ENCODE measurements at places on chromosomes 4 and X. TPM values are rescaled to one million over a fixed set of nuclear protein-coding genes. Genes with fewer than 3 reads are reported as not detected.

The ERAS gene
- not detected for total RNA-seq

The HSFX1 gene
- total RNA-seq: 0.36 TPM

The DAPP1 gene
- not detected for total RNA-seq

The MAGEA6 gene
- not detected for total RNA-seq

The CXorf49 gene
- not detected for total RNA-seq

The BEND2 gene
- total RNA-seq: not detected

The VSIG4 gene
- not detected for total RNA-seq

The LONRF3 gene
- 6.2 TPM for total RNA-seq

The CLDN34 gene
- total RNA-seq: 0.09 TPM

The HTRA3 gene
- 0.72 TPM for total RNA-seq

The PLP1 gene
- not detected for total RNA-seq

The ESX1 gene
- total RNA-seq: not detected

The PCYT1B gene
- total RNA-seq: under 0.01 TPM

The MAGEA2 gene
- not detected for total RNA-seq

The CXCL9 gene
- not detected for total RNA-seq

The SNX25 gene
- 34.4 TPM for total RNA-seq

The ATOH1 gene
- not detected for total RNA-seq

The PDZD4 gene
- 0.09 TPM for total RNA-seq

The APBB2 gene
- 93.3 TPM for total RNA-seq

The AFM gene
- total RNA-seq: not detected

The FRMPD4 gene
- total RNA-seq: under 0.01 TPM

The GPC4 gene
- total RNA-seq: under 0.01 TPM

The SPANXD gene
- total RNA-seq: not detected

The BMX gene
- 148 TPM for total RNA-seq

The TMEM33 gene
- total RNA-seq: 41.5 TPM

The FGD1 gene
- 2.0 TPM for total RNA-seq

The PROM1 gene
- total RNA-seq: 0.18 TPM

The USP17L11 gene
- not detected for total RNA-seq

The HTN1 gene
- total RNA-seq: not detected

The LRRC66 gene
- total RNA-seq: 0.36 TPM

The NXF2B gene
- not detected for total RNA-seq

The SLC30A9 gene
- 46.3 TPM for total RNA-seq

The MYOZ2 gene
- total RNA-seq: 0.28 TPM

The STK26 gene
- 7.2 TPM for total RNA-seq

The MAGEH1 gene
- 22.4 TPM for total RNA-seq

The ARSJ gene
- 64.5 TPM for total RNA-seq

The TLR8 gene
- not detected for total RNA-seq

The ERCC6L gene
- 4.2 TPM for total RNA-seq

The GAGE1 gene
- not detected for total RNA-seq

All from endothelial cell of coronary artery (primary cell).